ENCODE measurements at places on chromosomes 5 and 9. TPM values are rescaled to one million over a fixed set of nuclear protein-coding genes. Genes with fewer than 3 reads are reported as not detected.

- DNase-seq, result no peak
These were observed 40.1 kb downstream of the IQGAP2 start for GRCh38 chr5:76443066-76443800.

DNA sequence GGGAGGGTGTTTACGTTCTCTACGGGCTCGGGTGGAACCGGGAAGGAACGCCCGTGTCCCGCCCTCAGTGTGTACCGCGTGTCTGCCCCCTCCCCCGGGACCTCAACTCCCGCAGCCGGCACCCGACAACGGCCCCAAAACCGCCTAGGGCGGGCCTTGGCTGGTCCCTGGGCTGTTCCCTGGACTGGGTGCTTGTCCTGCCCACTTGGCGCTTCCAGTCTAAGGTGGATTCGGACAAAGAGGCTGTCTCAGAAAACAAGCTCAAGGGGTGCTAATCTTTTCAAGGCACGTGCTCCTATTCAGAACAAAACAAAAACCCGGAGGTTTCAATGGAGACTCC, 379 bp upstream of the CLK4 start:
- no peak for DNase-seq

GRCh38 chr5:109703166-109703565, 13.4 kb downstream of the MAN2A1 start:
- DNase-seq, result no peak

- DNase-seq, result no peak
These were observed 114.4 kb upstream of the DMRTA1 start for GRCh38 chr9:22332202-22332601.

DNA sequence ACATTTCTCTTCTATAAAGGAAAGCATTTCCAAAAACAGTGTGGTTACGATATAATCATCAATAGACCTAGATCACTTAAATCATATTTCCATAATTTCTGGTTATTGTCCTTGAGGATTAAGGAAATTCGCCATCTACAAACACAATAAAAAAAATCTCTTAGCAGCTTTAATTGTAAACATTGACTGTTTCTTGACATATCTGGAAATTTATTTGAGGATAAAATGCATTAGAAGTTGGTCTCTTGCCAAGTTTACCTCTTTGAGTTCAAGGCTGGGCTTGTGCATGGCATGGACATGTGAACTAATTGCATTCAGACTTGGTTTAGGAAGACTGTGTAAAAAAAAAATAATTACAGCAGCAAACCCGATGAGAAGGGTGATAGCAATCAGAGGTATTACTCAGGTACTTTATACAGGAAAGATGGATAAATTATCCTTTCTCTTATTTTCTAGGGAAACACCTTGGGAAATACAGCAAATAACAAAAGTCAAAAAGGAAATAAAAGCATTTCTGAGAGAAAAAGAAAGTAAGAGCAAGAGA, 237.9 kb downstream of the SLF1 start:
- no peak for DNase-seq

DNA sequence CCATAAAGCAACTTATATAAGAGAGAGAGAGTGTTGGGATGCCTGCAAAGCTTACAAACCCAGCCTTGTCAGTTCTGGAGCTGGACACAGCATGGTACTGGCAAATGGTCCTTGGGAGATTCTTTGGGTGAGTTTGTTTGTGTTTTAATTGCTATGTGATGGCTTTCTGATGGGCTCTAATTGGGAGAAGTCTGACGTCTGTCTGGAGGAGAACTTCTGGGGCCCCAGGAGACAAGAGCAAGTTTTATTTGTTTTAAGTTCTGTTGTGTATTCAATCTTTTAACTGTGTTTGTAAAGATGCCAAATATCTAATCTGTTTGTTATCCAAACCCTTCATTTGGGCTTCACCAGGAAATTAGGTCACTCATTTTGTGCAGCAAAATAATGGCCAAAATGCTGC, 50.3 kb upstream of the AFAP1L1 start:
- DNase-seq, result no peak

DNA sequence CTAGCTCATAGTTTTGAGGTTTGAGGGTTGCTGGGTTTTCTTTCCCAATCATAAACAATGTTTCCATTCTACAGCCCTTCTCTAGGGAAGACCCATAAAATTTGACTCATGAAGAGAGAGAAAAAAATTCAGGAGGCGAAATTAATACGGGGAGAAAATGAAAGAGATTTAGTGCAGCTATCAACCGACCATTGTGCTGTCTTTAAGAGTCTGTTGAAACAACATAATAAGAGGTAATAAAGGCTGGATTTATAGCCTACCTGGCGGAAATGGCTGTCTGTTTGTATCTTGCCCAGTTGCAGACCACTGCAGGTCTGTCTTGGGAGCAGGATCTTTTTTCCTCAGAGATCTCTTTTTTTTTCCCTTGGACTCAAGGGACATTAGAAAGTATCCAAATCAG, 66.9 kb downstream of the TLR4 start:
- DNase-seq, result no peak

DNA sequence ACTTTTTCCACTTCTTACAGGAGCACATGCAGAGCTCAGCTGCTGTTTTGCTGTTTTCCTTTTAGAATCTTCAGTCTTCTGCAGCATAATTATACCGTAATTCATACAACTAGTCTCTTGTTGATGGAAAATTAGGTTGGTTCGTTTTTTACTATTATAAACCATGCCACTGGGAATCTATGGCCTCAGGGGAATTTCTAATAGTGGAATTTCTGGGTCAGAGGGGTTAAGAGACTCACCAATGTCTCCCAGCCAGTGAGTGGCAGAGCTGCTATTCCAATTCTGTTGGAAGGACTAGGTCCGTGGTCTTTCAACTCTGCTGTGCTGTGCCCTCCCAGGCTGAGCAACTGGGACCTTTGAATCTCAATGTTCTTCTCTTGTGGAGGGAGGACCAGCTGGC, 282.5 kb downstream of the ZSWIM6 start:
- DNase-seq, result no peak

- no peak for DNase-seq
These were observed 1.3 kb upstream of the TMEM210 start for GRCh38 chr9:137172901-137173795.

GRCh38 chr5:131394128-131394527, 130.3 kb downstream of the CDC42SE2 start:
- no peak for DNase-seq

DNA sequence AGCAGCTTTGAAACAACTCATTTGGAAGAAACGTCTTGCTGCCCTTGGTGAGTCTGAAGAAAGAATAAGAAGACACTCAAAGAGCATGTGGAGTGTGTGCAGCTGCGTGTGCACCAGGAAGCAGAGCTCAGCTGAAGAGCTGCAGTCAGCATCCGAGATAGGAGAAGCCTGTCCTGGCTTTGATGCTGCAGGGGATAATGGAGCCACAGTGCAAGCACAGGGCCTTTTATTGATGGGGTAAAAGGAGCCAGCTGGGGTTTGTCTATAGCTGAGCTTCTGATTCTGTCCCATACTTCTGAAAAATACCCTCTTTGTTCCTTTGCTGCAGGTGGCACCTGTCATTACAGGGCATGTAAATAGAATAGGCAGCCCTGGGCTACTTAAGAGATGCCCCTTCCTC, 375.7 kb upstream of the ZNF462 start:
- DNase-seq, result no peak

DNA sequence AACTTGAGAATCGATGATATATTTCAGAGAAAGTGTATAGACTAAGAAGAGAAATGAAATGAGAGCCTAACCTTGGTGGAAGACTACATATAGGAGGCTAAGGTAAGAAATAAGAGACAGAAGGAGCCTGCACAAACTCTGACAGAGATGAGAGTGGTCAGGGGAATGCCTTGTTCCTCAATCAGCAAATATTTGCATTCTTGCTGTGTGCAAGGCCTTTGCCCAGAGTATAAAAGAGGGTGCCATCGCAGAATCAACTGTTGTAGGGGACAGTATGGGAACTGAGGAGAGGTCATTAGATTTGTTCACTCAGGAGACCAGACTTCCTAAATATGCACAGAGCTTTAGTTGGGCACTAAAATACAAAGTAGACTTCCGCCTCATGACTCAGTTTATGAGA, 137.2 kb downstream of the ATG10 start:
- DNase-seq, result no peak

- DNase-seq, result no peak
These were observed 169.4 kb downstream of the APBA1 start for GRCh38 chr9:69502671-69503301.

DNA sequence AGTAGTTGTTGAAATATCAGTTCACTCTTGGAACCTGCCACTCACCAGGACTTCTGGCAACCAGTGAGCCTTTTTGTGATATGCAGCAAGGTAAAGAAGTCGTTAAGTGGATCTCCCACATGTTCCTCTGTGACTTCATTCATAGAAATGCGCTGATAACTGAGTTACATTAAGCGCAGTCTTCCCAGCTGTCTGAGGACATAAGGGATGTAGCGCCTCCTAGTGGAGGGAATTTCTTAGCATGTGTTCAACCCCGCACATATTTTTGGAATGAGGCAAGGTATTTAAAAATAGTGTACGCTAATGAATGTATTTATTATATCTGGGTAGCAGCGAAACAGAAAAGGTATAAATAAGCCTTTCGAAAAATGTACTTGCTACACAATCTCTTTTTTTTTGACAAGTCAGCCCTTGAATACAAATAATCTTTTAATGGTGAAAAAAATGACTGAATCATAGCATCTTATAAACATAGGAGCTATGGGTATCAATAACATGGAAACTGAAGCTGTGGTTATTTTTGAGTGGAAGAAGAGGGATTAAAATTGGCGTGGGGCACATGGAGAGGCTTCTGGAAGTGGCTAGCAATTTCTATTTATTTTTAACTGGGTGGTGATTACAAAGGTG, 38.0 kb downstream of the PALM2AKAP2 start:
- DNase-seq, result peak; percentile 80

DNA sequence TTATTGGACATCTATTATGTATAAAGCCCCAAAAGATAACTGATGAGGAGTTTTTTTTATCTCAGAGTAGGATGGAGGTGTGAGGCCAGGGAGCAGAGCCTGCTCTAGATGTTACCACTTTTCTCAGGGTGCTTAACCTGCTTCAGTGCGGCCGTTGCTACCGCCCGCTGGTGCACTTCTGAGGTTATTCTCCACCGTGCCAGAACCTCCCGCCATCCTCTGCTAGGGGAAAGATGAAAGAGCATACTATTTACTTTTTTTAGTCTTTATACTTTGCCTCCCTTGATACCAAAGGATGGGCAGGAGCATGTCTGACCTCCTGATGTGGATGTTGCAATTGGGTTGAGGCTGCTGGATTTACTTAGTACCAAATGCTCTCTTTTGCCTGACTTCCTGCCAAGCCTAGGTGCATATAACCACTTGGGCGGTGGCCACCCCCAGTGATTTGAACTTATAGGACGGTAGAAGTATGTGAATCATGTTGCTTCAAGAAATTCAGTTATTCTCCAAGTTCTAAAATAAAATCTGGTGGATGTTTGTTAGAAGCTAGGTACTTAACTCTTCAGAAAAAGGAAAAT, 71.1 kb upstream of the HSPB3 start:
- DNase-seq, result no peak

- no peak for DNase-seq
These were observed 376.5 kb upstream of the DAB2 start for GRCh38 chr5:39801306-39801705.

DNA sequence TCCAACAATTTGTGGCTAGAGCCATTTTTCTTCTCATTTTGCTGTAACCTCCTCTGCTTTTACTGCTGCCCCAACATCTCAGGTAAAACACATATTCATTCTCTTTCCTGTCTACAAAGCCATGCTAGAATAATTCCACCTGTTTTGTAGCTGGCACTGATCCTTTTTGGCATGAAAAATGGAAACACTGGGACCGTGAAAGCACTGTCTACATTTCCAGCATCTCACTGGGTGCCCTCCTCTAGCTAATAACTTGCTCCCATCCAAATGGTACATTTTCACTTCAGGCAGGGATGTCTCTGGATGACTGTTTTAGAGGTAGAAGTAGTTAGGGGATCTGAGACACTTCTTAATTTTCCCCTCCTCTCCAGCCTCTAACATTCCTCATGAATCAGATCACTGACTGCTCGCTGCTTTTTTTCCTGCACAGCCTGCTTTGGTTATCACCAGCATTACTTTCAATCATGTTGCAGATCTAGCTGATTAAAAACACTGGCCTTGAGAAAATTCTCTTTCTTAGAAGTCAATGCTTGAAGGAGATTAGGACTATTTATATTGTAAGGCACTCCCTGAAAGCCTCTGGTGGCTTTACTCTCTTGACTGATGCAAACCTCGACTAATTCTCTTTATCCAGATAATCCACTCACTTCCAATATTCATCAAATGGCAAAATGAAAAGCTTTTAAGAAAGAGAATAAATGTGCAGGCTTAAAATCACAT, 1312.6 kb upstream of the DMAC1 start:
- DNase-seq, result no peak

DNA sequence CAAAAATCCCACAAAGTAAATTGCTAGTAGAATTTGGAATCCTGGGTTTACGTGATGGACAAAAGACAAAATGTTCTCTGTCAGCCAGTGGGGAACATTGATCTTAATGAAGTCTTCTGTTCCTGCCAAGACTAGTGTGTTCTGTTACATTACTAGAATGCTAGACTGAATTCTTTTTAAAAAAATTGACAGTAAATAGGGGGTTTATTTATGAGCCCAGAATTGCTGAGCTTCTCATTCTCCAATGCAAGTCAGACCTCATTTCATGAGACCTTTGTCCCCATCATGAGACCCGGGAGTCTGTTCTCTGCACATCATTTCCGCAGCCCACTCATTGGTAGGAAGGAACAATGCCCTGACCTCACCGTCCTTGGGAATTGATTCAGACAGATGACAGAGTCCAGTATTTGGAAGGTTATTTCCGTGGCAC, 173.8 kb upstream of the OTULINL start:
- DNase-seq, result no peak

- peak; percentile 51 for DNase-seq
These were observed 35.6 kb downstream of the TNFSF8 start for GRCh38 chr9:114894609-114895433.

DNA sequence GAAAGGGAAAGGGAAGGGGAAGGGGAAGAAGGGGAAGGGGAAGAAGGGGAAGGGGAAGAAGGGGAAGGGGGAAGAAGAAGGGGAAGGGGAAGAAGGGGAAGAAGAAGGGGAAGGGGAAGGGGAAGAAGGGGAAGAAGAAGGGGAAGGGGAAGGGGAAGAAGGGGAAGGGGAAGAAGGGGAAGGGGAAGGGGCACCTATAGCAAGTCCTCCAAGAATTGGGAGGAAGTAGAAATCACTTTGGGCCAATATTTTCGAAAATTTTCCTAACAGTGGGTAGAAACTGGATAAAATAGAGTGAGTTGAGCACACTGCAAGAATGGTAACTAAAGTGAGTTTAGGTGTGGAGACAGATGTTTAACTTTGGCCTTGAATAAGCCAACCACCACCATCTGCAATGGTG, 915.3 kb downstream of the DNAH5 start:
- DNase-seq, result no peak

GRCh38 chr5:55306641-55307382, 682 bp downstream of the DHX29 start:
- no peak for DNase-seq

GRCh38 chr5:93574491-93575305, 6.3 kb downstream of the NR2F1-AS1 start:
- DNase-seq, result no peak

Gene PRLR
- 8.2 TPM for total RNA-seq

Gene IFNA21
- total RNA-seq, result not detected

Gene PHF24
- not detected for total RNA-seq

Gene PRRT1B
- total RNA-seq, result 0.10 TPM

Gene SLC36A2
- not detected for total RNA-seq

Gene BRINP1
- not detected for total RNA-seq

Gene MAP1B
- total RNA-seq, result not detected

Gene RASGRF2
- 10.3 TPM for total RNA-seq

Gene FOXD1
- 0.31 TPM for total RNA-seq

Gene ORM2
- total RNA-seq, result not detected

Gene PCDHGA1
- total RNA-seq, result 0.21 TPM

Gene RECK
- total RNA-seq, result not detected

Gene PITX1
- 49.8 TPM for total RNA-seq

Gene HACD4
- total RNA-seq, result not detected

Gene LCN1
- not detected for total RNA-seq

Gene STC2
- not detected for total RNA-seq

Gene C5orf46
- not detected for total RNA-seq
